DND-41 (cell line): ENCODE measurements at places on chromosomes 1 and 21.

DNA sequence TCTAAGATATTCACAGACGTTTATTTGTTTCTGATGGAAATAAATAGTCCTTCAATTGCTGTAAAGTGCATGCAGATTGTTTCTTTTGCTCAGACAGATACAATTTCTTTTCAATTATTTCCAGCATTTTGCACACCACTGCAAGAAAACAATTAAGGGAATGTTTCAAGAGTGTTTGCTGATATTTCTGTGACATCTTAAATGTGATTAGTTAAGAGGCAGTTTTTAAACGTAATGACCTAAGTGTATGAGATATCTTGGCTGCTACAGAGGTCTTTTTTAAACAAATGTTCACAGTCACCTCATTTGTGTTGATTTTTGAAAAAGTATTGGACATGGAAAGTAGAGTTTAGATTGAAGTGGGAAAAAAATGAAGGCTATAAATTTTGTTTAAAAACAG lies 262.3 kb upstream of the BRINP3 start:
- no peak for DNase-seq

DNA sequence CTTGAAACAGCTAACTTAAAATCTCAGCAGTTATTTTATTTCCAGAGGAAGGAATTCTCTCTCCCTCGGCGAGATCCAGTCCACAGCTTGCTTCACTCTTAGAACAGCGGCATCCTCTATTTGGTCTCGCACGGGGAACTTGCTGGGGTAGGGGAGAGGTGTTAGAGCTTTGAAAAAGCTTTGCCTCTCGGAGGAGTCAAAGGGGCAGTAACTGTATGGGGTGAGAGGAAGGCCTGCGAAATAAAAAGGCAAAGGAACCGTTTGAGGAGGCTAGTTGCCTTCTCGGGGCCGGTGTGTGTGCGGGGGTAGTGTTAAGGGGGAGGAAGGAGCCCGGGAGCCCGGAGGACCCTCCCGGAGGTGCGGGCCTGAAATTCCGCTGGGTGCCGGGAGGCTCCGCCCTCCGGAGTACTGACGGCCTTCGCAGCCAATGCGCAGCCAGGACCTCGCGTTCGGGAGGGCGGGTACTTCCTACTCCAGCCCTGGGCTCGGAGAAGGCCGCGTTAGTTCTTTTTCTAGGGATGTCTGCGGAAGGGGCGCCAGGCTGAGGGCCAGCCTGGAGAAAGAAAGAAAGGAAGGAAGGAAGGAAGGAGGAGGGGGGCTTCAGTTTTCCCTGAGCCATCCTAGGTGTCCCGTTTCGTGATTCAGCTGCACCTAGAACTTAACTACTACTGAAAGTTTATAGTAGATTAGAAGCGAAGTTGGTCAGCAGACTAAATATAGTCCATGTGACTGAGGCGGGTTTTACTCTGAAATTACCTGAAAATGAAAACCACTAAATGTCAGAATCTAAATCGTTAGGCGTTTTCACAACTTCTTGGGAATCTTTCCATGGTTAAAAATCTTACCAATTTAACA lies 2.2 kb downstream of the NEK7 start:
- peak; percentile 93 for DNase-seq

DNA sequence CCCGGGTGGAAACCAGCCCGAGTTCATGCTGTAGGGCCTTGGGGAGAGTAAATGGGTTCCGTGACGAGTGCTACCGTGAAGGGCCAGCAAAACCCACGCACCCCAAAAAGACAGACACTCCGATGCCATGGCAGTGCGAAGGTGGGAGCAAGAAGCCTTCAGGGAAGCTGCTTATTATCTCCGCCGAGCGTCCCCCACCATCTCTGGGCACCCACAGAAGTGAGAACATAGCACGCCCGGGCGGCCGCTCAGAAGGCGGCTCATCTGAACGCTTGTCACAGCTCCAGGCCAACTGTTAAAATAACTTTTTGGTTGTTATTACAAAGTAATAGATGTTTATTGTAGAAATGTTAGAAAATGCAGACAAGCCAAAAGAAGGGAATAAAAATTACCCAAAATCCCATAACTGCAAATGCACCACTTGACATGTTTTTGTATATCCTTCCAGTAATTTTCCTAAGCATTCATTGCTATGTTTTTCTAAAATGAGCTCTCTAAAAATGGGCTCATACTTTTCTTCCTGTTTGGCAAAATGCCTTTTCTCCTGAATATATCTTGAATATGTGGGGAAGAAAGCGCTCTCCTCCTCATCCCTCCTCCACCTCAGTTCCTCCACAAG lies 234.9 kb downstream of the NPHP4 start:
- DNase-seq = no peak

DNA sequence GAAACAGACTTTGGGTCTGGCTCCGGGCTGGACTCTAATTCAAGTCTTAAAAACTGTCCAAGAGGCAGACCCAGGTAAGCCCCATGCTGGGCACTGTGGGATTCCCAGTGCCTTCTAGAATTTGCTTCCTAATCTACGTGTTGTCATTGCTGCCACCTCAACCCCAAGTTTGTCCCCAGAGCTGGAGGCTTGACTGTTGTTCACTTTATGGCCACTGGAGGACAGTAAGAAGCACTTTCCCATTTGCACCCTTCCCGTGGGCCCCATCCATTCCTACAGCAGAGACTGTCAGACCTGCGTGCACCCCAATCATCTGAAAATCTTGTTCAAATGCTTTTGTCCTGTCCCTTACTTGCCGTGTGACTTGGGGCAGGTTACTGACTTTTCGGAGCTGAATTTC lies 29.4 kb upstream of the VASH2 start:
- DNase-seq = no peak

DNA sequence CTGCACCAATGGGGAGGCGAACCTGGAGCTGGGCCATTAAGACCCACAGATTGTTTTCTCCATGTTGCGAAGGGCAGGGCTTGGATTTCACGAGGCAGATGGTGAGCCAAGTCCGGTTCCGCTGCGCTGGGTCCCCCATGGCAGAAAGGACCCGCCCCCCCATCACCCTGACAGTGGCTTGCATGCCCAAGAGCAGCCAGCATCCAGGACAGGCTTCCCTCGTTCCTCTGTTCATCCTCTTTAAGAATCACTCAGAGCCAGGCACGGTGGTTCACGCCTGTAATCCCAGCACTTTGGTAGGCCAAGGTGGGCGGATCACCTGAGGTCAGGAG lies 15.8 kb upstream of the NPHP4 start:
- no peak for DNase-seq

- DNase-seq = no peak
These were observed 15.4 kb upstream of the MUTYH start for GRCh38 chr1:45355683-45356082.

DNA sequence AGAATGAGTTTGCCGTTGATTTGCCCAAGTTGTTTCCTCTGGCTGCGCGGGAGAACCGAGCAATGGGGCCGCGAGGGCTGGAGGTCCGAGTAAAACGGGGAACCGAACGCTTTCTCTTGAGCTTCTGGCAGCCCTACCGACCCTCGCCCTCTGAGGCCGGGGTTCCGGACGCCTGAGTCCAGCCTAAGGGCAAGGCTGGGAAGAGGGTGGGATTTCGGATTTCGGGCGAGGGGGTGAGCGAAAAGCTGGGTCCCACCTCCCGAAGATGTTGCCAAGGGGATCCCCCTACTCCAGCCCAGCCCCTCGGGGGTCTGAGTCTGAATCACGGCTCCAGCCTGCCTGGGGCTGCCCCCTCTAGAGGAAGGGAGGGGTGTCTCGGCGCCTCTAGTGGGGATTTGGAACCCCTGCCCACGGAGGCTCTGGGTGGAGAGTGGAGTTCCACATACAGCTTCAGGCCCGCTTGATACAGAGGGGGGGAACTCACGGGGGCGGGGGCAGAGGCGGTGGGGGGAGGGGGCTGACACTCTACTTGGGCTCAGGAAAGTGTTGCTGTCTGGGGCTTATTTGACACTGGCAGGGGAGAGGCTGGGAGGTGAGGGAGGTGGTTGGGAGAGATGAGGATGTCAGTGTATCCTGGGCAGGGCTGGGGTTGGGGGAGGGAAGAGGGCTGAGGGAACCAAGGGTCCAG lies 617 bp downstream of the KIRREL1 start:
- DNase-seq = peak; percentile 48

GRCh38 chr1:169098380-169098779 lies 8.1 kb upstream of the ATP1B1 start:
- DNase-seq = no peak

DNA sequence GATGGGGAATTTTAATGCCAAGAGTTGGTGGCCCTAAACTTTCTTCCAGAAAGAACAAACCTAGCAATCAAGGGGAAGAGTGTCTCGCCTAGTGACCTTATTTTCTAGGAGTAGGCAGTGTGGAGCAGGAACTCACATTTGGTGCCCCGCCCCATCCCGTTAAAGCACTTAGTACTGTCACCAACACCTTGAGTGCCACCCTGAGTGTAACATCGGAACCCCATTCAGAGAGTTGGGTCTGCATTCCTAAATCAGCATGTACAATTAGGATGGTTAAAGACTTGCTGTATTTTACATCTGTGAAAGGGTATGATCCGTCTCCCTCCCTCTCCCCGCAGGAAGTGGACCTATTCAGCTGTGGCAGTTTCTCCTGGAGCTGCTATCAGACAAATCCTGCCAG lies 15.5 kb downstream of the ETS2 start:
- DNase-seq = no peak

DNA sequence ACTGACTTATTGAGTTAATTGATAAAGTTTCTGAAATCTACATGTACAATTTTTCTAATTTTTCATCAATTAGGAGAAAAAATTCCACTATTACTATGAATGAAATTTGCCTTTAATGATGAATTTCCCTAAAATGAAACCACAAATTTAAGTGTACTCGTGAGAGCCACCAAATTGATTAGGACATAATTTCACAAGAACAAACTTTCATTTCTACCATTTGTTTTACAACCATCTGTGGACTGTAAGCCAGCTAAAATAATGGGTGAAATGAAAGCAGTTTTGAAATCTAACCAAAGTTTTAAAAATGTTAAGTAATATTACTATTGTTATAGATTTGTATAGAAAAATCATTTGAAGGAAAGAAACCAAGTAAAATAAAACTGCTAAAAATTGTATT lies 41.8 kb downstream of the AGL start:
- no peak for DNase-seq

GRCh38 chr21:37455504-37455911 lies 88.9 kb downstream of the DYRK1A start:
- no peak for DNase-seq

- no peak for DNase-seq
These were observed 80.2 kb upstream of the F3 start for GRCh38 chr1:94621802-94622201.

- no peak for DNase-seq
These were observed 178.0 kb downstream of the CAMTA1 start for GRCh38 chr1:6962996-6963911.

DNA sequence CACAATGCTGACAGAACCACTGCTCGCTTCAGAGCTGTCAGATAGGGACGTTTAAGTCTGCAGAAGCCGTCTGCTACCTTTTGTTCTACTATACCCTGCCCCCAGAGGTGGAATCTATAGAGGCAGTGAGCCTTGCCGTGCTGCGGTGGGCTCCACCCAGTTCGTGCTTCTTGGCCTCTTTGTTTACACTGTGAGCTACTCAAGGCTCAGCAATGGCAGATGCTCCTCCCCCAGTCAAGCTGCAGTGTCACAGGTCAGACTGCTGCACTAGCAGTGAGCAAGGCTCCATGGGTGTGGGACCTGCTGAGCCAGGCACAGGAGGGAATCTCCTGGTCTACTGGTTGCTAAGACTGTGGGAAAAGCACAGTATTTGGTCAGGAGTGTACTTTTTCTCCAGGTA lies 47.1 kb downstream of the LEPR start:
- no peak for DNase-seq

- DNase-seq = no peak
These were observed 161.8 kb downstream of the AMY1C start for GRCh38 chr1:103911450-103911849.

DNA sequence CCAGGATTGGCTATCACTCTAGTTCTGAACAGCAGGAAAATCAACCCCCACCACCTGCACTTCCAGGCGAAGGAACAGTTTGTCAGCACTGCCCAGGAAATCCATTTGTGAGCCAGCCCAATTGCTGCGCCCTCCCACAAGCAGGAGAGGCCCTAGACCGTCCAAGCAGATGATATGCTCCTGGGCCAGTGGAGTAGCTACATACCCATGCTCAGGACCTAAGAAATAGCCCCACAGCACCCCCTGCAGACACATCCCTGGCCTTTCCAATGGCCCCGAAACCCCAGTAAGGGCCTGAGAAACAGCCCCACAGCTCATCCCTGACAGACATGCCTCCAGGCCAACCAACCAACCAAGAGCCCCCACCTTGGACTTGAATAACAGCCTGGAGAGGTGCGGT lies 111.5 kb upstream of the ZC3H11B start:
- DNase-seq = no peak

DNA sequence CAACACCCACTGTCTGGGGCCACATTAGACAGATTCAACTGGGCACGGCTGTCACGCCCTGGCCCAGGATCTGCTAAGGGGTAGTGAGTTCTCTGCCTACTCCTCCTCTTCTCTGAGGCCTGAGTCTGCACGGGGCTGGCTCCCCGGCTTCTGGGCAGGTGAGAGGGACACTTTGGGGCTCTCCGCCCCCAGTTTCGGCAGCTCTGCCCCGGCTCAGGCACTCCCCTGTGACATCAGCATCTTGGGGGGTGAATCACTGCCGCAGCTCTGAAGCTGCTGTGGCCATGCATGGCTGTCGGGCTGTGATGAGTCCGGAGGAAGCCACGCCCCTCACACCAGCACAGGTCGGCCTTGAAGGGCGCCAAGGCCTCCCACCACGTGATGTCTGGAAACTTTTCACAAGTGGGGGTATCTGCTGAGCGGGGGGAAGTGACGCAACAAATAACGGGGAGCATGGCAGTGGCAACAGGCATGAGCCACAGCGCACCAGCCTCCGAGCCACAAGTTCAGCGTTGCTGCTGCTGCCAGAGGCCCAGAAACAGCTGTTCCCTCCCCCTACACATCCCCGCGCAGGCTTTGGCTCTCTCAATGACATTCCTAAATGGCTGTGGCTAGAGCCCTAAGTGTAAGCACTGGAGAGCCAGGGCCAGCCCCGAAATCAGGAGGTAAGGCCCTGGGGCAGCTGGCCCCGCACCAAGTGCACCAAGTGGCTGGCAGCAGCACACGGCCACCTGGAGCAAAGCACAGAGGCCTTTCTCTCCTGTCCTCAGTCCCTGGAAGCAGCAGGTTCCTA lies 26.3 kb downstream of the ZBTB17 start:
- DNase-seq = no peak

GRCh38 chr1:10888791-10889649 lies 92.6 kb upstream of the CASZ1 start:
- no peak for DNase-seq

DNA sequence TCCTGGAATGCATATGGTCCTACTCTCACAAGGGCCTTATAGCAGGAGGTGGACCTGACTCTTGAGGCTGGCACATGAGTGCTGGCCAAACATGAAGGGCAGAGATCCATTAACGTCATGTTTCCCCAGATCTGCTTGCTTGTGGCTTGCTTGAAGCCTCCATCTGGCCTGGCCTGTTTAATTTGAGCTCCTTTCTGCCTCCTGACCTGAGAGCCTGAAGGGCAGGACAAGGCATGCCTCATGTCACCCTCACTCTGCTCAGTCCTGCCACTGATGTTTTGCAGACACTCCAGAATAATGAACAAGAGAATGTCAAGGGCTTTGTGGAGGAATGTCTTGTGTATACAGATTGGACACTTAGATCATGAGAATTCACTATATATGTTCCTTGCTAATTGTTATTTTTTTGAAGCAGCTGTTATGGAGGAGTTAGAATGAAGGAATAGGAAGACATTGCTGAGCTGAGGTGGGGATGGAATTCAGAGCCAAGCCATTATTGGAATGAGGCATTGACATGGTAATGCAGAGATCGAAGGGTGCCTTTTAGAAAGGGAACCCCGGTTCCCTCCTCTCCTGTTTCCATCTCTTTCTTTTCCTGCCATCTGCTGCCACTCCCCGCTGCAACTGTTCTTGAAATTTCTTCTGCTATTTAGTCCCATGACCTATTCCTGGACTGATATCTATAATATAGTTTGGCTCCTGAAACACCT lies 457.0 kb upstream of the PROX1 start:
- DNase-seq = no peak

GRCh38 chr1:112544751-112545150 lies 36.0 kb downstream of the WNT2B start:
- no peak for DNase-seq
